Stimulated activated CD4-positive, alpha-beta T cell treated with anti-CD3 and anti-CD28 coated beads, Interleukin-15, amount 100 ng/mL, for 48 hours (primary cell): ENCODE measurements at places on chromosomes 12 and 14.

DNA sequence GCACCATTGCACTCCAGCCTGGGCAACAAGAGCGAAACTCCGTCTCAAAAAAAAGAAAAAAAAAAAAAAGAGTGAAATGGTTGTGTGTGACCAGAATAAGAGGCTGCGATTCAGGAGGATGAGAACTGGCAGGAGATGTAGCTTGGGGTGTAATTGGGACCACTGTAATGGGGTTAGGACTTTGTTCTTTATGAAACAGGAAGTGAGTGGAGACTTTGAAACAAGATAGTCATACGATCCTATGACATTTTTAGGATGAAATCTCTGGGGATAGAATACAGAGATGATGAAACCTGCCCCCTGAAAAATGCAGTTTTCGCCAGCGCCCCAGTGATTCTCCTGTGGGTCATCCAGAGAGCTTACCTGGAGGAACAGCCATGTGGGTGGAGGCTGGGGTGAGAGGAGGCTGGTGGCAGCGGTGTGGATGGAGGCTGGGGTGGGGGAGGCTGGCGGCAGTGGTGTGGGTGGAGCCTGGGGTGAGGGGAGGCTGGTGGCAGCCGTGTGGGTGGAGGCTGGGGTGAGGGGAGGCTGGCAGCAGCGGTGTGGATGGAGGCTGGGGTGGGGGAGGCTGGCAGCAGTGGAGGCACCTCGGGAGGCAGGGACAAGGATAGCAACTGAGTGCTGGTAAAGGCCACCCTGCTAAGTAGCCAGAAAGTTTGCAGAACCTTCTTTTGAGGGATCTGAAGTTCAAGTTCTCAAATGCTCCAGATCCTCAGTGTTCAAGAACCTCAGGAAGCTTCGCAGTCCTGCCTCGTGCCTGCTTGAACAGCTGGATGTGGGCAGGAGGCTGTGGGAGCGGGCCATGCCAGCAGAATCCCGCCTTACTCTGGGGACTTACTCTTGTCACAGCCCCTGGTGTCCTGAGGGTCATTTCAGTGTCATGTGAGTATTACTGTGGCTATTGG is 20.2 kb downstream of the FBXL14 start:
- DNase-seq, result no peak

- no peak for DNase-seq
Observed at GRCh38 chr12:88684610-88685009, 104.3 kb upstream of the KITLG start.

GRCh38 chr12:101634724-101635123 is 40.0 kb downstream of the MYBPC1 start:
- DNase-seq, result no peak

- DNase-seq, result no peak
Observed at GRCh38 chr12:122790393-122791075, 16.2 kb downstream of the CCDC62 start.

- DNase-seq, result no peak
Observed at GRCh38 chr12:2052826-2053678, at the start of gene CACNA1C. TSS of gene CACNA1C (plus strand) at chr12:2052987. CDS start at chr12:2053563, 576 bp downstream.

- DNase-seq, result no peak
Observed at GRCh38 chr12:86414201-86414600, 158.0 kb upstream of the MGAT4C start.

DNA sequence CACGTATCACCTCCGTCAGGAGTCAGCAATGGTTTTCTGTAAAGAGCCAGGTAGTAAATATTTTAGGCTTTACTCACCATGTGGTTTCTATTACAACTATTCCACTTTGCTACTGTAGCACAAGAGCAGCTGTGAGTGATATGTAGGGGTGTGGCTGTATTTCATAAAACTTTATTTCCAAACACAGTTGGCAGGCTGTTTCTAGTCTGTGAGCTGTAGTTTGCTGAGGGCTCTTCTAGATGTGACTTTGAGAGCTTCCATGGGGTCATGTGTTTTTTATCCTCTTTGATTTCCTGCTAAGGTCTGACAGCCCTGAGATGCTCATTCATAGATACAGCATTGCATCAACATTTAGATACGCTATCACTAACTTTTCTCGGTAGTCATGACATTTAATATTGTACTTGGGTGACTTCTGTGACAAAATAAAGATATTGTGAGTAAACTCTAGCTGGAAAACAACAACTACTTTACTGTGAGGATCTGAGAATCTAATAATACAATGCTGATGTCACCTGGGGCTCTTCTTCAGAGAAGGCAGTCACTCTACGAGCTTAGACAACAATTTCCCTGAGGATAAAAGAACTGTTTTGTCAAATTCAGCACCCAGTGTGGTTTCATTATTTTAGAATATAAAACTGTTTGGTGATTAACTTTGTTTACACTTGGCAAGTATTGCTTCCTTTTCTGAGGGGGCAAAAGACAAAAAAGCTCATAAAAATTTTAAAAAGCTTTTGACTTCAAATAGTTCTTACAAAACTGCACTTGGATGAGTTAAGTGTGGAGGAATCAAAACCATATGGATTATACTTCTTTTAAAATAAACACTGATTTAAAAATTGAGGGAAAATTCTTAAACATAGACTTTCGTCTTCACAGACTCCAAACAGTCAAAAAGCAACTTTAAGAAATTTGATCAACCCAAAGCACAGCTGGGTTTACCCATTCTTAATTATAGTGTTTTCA is 231.2 kb upstream of the DCN start:
- DNase-seq, result no peak

GRCh38 chr14:24908592-24909236 is 141.2 kb downstream of the STXBP6 start:
- no peak for DNase-seq
